ENCODE measurements at places on chromosomes 12 and 14.

GRCh38 chr12:5882511-5883190 is 62.4 kb downstream of the ANO2 start:
- no peak for DNase-seq

DNA sequence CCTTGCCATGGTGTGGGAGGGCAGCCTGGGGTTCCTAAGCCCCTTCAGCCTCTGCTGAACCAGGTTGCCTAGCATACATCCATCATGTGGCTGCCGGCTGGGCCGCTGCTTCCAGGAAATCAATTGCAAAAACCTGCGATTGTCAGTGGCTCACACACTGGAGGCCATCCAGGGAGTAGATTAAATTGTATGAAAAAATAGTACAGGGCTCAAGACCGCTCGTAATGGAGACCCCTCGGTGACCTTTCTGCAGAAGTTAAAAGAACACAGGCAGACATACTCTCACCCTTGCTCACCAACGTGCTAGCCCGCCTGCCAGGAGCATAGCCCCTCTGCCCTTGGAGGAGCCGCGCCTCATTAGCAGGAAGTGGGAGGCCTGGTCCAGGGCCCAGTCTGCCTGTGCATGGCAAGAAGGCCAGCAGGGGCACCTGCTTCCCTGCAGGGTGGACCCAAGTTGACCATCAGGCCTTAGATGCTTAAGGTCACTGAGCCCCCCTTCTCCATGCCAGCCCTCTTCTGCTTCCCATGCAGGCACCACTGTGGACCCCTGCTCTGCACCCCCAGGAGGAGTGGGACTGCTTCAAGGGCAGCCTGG is 31.4 kb upstream of the CIPC start:
- no peak for DNase-seq

- no peak for DNase-seq
These were observed 377.4 kb downstream of the NAV3 start for GRCh38 chr12:78208092-78208491.

DNA sequence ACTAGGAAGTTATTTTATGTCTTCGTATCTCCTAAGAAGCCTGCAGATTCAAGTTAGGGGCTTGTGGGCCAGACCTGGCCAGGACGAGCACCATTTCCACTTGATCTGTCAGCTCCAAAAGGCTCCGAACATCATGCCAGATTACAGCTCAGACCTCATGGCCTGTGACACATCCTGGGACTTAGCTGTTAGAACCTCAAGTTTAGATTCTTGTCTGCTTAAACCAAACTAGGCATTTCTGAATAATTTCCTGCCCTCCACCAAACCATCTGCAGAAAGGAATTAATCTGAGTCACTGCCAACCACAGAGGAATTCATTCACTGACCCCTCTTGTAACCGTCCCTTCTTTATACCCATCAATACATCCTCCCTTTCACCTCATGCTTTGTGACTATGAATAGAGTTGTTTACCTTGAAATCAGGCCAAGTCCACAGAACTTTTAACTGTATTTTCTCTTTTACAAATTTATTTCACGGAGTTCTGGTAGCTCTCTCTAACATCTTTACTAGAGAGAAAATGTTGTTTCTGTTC is 120.3 kb downstream of the FBXL14 start:
- no peak for DNase-seq

GRCh38 chr12:34397591-34398365 is 375.5 kb downstream of the ALG10 start:
- DNase-seq, result no peak

- no peak for DNase-seq
These were observed 19.9 kb upstream of the COX6A1 start for GRCh38 chr12:120417917-120418580.

DNA sequence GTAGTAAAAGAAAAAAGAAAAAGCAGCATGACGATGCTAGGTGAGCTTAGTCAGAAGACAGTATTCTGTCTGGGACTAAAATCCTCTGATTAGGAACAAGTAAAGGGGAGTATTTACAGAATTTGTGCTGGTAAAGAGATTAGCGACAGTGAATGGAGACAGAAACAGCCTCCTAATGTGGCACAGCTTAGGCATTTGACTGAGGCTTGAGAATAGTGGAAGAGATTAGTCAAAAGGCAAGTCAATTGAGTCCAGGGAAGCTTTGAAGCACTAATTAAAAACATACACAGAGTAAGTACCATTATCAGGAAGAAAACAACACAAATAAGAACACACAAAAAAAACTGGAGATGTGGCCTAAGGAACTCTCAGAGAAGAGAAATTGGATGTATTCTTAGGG is 131.9 kb upstream of the CLEC14A start:
- DNase-seq, result no peak

DNA sequence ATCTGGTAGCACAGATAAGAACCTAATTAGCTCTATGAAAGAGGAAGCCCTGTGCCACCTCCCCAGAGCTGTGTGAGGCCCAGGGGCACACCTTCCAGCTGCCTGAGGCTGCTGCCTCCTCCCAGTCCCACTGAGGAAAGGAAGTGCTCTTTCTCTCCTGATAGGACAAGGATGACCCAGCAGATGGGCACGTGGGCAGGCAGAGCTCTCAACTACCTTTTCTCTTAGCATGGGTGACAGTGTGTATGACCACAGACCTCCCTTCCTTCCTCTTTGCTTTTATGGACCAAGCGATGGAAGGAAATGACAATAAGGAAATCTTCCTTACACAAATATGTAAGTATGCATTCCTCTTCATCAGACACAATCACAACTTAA is 127.6 kb upstream of the AMIGO2 start:
- DNase-seq, result no peak

GRCh38 chr12:49068879-49069506 is 786 bp downstream of the RHEBL1 start:
- DNase-seq, result no peak

GRCh38 chr14:50860478-50861086 is 11.3 kb upstream of the ABHD12B start:
- DNase-seq, result peak; percentile 73

GRCh38 chr14:67837011-67837624 is 17.5 kb downstream of the RAD51B start:
- DNase-seq, result no peak

DNA sequence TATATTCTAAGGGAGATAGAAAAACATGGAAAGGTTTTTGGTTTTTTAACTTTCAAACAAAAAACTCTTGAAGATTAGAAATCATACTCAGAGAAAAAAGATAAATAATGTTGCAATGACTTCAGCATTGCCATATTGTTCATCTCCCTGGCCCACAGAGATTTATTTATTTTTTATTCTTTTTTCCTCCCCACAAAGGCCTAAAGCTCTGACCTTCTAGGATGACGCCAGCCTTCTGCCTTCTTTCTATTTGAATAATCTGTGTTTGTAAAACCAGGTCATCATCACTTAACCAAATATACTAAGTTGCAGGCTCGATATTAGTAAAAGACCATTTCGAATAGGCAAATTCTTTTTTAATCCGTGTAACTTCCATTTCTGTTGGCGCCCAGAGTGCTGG is 4.4 kb upstream of the DCP1B start:
- no peak for DNase-seq

GRCh38 chr14:100143523-100143922 is 15.9 kb downstream of the DEGS2 start:
- DNase-seq, result no peak

- no peak for DNase-seq
These were observed 82.0 kb downstream of the LMO3 start for GRCh38 chr12:16523951-16524331.

DNA sequence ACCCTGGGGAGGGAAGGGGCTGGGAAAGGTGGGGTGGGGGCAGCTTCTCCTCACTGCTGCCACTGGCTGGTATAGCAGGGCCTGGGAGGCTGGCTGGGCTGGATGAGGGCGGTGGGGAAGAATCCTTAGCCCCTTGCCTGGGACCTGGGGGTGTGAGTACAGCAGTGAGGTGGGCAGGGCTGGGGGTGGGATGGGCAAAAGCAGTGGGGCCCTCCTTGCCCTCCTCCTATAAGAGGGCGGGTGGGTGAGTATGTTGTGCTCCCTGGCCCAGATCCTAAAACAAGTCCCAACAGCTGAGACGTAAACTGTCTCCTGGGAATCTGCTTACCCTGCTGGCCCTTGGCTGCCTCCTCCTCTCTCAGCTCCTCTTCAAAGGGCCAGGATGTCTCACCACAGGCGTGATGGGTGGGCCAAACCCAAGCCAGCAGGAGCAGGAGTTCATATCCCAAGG is 2.2 kb downstream of the NCKAP5L start:
- no peak for DNase-seq

DNA sequence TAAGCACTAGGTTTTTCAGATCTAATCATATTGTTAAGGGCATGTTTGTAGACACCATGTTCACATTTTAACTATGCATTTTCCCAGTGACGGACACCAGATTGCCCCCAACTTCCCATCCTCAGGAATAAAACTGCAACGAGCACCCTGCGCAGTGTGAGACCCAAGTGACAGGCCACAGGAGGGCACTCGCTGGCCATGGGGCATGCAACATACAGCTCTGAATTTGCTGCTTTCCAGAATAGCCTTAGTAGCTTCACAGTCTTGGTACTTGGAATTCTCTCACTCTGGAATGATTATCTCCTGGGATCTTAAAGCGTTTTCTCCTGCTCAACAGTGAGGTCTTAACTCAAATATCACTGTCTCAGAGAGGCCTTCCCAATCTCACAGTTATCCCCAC is 972 bp upstream of the DDX47 start:
- no peak for DNase-seq

DNA sequence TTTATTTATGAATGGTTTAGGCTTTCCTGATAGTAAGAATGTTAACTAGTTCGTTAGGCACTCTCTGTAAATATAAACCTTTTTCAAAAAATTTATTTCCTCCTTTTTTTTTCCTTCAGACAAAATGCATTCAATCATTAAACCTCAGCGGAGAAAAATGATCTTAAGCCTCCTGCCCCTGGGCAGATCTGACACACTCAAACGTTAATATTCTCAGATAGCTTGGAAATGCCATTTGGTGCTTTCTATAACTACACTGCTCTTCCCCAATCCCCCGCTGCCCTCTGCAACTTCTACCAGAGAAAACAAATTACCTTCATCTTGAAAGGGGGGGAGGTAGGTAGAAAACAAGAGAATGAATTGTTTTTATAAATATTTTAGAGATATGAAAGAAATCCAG is 521.2 kb downstream of the MED13L start:
- no peak for DNase-seq

DNA sequence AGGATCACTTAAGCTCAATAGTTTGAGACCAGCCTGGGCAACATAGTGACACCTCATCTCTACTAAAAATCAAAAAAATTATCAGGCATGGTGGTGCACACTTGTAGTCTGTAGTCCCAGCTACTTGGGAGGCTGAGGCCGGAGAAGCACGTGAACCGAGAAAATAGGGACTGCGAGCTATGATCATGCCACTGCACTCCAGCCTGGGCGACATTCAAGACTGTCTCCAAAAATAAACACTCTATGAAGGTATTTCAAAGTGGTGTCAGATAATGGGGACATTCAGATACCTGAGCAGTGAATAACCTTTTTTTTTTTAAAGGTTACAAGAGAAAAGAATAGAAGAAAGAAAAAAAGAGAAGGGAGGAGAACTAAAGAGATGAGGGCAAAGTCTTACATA is 98.1 kb downstream of the MED13L start:
- DNase-seq, result no peak

DNA sequence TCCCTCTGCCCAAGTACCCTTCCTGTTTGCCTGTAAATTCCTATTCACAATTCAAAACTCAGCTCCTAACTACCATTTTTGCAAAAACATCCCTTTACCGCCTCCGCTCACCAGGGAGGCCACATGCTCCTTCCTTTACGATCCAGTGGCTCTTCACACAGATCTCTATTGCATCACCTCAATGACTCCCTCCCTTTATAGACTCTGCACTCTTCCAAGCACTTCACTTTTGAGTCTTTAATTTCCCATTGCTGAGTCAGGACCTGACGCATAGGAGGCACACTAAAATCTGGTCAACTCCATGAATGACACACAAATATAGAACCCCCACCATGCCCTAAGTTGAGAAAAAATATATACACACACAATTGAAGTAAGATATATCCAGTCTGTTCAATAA is 45.9 kb downstream of the PPP1R13B start:
- DNase-seq, result no peak

- no peak for DNase-seq
These were observed 13.5 kb downstream of the EXD2 start for GRCh38 chr14:69204753-69205152.

DNA sequence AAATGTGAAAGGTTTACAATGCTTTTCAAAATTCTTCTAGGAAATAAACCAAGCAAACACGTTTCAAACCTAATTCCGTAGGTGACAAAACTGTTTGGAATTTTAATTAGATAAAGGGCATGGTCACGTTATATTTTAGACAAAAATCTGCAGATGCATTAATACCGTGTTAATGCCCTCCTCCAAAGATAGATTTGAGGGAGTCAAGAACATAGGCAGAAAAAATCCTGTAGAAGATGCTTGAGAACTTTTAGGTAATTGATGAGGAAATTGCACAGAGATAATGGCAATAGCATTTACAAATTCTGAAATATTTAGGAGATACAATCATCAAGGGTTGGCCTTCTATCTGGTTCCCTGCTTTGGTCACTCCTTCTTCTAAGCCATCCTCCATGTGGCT is 212.6 kb downstream of the TMTC3 start:
- DNase-seq, result no peak

- no peak for DNase-seq
These were observed 23.6 kb upstream of the NPFF start for GRCh38 chr12:53530920-53531319.

DNA sequence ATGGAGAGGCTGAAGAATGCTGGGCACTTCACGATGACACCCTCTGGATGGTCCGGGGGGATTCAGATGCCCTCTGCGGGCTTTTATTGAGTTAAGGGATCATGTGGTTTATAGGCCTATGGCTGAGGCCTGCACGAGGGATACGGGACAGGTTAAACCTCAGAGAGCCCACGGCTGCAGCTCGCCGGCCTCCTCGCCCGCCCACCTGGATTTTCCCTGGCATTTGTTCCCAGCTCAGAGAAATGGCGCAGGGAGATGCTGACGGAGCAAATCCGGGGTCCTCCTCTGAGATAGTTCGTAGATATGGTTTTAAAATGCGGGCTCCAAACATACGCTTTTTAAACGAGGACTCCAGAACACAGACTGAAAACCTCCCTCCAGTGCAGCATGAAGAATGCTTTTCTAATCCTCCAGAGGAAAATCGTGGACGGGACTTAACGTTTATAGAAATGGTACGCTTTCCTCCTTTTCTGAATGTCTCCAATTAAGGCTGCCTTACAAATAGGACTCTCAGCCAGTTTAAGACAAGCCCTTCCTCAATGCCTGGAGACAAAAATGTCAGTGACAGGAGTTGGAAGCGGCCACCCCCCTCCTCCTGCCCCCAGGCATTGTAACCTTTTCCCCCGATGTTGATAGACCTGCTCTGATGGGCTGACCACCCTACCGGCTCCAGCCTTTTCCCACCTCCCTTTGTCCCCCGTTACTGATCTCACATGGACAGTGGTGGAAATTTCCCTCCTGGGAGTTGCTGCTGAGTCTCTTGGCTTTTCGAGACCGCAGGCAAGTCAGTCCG is 16.6 kb downstream of the CCND2 start:
- no peak for DNase-seq

DNA sequence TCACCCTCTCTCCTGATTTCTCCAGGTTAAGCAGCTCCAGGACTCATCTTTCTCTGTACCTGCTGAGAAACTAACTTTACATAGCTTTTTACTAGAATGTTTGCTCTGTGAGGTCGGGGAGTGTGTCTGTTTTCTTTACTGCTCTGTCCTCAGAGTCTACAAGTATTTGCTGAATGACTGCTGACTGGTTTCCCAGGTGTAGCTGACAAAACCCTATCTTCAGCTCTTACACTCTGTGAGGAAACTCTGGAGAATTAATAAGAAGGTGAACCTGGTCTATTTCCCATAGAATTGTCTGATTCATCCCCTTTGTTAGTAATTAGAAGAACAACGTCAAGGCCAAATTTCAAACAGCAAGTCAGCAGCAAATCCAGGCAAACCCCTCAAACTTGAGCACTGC is 226.8 kb downstream of the ZFP36L1 start:
- DNase-seq, result no peak

GRCh38 chr12:68766646-68767045 is 20.7 kb downstream of the SLC35E3 start:
- DNase-seq, result no peak

Measured in stimulated activated CD8-positive, alpha-beta memory T cell treated with anti-CD3 and anti-CD28 coated beads, Interleukin-2, amount 100 ng/mL, for 1 hour (primary cell).